ENCODE measurements at places on chromosomes 3 and 15.

DNA sequence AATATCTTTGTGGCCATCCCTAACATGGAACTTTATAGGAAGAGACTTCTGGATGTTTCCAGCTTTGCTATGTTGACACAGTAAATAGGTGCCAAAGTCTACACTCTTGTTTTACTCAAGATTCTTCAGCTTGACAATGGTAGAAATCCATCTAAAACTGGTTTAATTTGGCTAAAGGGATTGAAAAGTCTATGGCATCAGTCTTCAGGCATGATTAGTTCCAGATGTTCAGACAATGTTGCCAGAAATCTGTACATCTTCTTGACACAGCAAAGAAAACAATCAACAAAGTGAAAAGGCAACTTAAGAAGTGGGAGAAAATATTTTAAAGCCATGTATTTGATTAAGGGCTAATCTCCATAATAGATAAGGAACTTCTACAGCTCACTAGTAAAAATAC is 130.5 kb downstream of the LRRC3B start:
- DNase-seq, result no peak

DNA sequence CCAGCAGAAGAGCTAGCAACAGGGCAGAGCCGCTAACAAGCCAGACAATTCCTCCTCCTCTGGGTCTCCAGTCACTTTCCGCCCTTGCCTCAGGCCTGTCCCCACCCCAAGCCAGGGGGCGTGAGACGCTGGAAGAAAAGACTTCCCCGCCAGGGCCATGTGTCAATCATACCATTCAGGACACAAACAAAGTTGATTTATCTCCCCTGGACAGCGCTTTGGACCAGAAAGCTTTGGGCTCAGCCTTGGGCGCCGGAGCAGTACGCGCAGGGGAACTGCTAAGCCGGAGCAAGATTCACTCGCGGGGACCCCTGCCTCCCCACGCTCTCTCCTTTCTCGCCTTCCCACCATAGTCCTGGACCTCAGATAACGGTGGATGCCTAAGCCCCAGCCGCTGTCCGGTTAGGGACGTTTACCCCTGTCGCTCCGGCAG is 479 bp downstream of the LRRC2 start:
- no peak for DNase-seq

GRCh38 chr3:149428087-149428486 is 46.4 kb upstream of the TM4SF4 start:
- DNase-seq, result no peak

- DNase-seq, result no peak
Observed at GRCh38 chr3:140319739-140320138, 358.1 kb upstream of the TRIM42 start.
